ENCODE measurements at places on chromosomes 7 and 10. TPM values are rescaled to one million over a fixed set of nuclear protein-coding genes. Genes with fewer than 3 reads are reported as not detected.
A peak's percentile ranks its signal among the peaks of the same experiment; 100 is the strongest.

BMPER gene
- total RNA-seq = 7.1 TPM

WNT8B gene
- not detected for total RNA-seq

NEUROD6 gene
- not detected for total RNA-seq

DAGLB gene
- 10.7 TPM for total RNA-seq

ADAM22 gene
- 18.4 TPM for total RNA-seq

ACADSB gene
- 20.9 TPM for total RNA-seq

GRCh38 chr10:17109475-17110207, 20.0 kb downstream of the CUBN start:
- DNase-seq = no peak

GRCh38 chr10:92183199-92183598, 107.7 kb downstream of the CPEB3 start:
- DNase-seq = no peak

DNA sequence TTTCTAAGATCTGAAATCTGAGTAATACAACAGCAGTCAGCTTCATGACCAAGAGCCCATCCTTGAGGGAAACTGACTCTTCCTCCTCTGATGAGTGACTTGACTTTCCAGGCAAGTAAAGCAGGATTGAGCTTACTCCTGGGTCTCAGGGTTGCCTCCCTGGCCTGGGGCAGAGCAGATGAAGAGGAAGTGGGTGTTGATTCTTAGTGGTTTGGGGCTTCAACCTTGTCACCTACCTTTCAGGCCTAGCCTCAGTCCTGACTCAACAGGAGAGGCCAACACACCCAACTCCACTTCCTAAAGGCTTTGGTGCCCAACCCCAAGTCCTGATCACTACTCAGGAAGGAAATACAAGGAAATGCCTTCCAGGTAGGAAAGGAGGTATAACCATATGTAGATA, 54.1 kb downstream of the KCNMA1 start:
- DNase-seq = no peak

DNA sequence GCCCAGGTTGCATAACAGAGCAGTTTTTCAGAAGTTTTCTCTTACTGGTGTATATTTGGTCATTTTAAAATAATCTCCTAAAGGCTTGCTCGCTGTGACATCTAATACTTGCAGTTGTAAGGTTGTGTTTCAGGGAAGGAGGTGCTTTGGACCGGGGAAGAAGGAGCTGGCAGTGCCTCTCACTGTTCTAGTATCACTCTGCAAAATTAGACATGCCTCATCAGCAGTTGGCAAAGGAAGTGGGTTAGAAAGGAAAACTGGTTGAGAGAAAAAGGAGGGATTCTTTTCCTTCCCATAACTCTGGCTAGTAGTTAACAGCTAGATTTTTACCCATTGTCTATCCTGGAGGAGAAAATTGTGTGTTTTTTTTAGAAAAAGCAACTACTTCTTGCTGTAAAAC, 34.8 kb downstream of the CUL1 start:
- DNase-seq = no peak

DNA sequence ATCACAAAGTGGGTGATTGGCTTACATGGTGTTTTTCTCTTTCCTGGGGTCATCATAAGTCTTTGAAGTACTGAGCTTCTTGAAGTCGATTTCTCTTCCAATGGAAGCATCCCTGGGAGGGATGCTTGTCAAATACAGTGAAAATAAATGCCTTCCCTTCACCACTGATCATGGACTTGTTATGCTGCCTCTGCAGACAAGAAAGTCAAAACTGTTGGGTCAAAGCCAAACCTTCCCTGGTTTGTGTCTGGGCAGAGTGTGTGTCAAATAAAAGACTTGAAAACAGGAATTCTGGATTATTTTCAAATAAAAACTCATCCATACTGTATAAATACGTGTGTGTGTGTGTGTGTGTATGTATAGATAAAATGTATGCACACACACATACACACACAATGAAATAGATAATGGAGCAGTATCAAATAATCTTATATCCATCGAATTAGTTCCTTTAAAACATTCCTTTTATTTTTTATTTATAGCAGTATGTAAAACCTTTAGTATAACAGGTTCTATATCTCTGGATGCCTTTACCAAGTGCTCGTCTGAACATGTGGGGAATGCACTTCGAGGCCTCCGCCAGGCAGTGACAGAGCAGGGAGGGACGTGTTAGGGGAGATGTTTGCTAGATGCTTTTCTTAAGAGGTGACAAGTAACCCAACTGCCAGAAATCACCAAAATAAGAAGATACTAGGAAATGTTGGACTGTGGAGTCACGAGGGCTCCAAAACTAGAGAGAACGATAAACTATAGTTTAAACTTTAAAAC, 27.2 kb upstream of the WNT16 start:
- no peak for DNase-seq

GRCh38 chr10:97319671-97320479, 804 bp downstream of the FRAT1 start:
- peak; percentile 88 for DNase-seq

- DNase-seq = no peak
Measured at GRCh38 chr7:23467291-23467805, 2.9 kb downstream of the IGF2BP3 start.
